ENCODE measurements at places on chromosomes 7 and 10.

- DNase-seq: no peak
These were observed 39.4 kb upstream of the AGMO start for GRCh38 chr7:15601175-15601574.

- DNase-seq: peak; percentile 37
These were observed 113.4 kb downstream of the SRI start for GRCh38 chr7:88106434-88106833.

GRCh38 chr7:48976253-48976652 lies 51.9 kb downstream of the CDC14C start:
- no peak for DNase-seq

- no peak for DNase-seq
These were observed 54.3 kb downstream of the PRKAG2 start for GRCh38 chr7:151822541-151823181.

DNA sequence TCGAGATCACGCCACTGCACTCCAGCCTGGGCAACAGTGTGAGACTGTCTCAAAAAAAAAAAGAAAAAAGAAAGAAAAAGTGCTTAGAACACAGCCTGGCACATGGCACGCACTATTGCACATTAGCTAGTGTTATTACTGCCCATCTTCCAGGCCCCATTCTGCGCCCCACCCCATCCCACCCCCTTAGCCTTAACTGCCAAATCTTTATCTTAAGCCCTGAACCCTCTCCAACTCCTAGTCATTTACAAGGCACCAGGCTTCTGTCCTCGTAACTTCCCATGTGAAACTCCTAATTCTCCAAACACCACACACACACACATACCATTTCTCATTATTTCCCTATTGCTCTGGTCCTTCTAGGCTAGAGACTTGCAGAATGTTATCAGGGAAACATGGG lies 4.8 kb downstream of the FRAT2 start:
- no peak for DNase-seq

DNA sequence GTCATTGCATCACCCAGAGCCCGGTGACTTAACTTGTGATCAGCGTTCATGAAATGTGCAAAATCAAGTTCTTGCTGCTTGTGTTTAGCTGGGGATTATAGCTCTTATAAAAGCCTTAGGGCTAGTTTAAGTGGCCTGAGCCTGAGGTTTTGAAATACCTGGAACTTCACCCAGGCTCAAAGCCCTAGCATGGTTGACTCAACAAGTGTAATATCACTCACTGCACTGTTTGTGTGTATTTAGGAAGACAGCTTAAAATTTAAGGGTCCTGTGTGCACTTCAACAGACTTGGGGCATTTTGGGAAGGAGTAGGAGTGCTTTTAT lies 489.5 kb downstream of the GATA3 start:
- no peak for DNase-seq

- no peak for DNase-seq
These were observed 351.2 kb downstream of the PTPRN2 start for GRCh38 chr7:158236400-158236799.

DNA sequence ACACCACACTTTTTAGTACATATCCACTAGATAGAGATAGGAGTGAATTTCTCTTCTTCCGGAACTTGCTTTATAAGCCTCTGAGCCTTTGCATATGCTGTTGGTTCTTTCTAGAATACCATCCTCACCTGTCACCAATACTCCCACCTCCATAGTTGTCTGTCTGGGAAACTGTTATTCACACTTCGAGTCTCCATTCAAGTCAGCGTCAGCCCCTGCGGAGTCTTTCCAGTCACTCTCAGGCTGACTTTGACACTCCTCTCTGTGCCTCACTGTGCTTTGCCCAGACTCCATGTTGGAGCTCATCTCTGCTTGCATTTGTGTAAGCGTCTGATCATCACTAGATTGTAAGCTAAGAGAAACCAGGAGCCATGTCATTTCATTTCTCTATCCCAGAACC lies 66.5 kb upstream of the NRBF2 start:
- DNase-seq: no peak

DNA sequence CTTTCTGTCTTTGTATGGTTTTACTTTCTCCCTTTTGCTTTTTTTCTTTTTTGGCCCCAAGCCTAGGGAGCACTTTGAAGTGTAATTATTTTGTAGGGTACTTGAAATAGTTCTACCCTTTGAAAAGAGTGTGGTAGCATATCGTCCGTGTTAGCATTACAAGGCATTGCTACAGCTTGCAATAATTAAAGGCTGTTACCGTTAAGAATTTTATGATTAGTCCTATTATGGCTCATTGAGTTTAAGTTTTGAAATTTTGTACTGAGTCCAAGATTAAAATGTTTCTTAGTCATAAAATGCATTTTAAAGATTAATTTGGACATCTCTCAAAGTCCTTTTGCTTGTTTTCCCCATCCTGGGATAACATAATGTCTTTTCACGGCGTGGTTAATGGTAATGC lies 490.0 kb upstream of the LRRN3 start:
- DNase-seq: no peak

DNA sequence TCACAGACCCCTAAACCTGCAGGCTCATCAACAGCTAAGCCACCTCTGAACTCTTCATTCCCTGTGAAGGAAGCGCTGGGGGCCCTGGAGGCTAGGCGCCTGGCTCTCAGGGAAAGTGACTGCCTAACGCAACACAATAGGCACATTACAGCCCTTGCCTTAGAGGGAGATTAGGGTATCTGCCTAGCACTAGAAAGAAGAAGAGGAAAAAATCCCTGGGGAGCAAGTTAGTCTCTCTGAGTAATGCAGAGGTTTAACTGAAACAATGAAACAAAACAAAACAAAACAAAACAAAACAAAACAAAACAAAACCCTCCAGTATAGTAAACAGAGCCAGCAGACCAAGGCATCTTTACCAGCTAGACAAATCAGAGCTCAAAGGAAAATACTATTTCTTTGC lies 2.6 kb downstream of the ZNF777 start:
- DNase-seq: no peak

DNA sequence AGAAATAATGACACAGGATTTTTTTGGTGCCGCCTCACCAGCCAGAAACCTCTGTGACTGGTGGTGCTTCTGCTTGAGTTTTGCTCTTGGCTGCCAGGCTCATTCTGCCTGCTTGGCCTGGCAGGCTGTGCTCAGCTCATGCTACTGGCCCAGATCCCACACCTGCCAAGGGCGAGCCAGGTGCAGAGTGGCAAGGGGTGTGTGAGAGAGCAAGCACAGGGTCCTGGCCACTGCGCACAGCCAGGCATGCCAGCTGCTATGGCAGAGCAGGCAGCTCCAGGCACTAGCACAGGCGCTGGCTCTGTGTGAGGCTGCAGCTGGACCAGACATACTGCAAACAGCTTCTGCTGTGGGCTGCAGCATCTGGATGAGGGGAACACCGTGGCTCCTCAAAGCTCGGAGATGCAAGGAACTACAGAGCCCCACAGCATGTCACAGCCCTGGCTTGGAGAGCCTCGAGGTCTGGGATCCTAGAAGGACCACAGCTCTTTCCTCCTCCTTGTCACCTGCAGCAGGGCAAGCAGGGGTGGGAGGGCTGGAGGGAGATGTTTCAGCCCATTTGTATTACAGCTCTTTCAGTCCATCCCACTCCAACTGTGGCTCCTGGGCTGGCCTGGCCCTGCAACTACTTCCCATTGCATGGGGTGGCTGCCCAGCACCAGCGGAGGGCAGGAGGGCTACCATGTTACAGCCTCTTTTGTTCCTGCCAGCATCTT lies 313.4 kb upstream of the SEMA3C start:
- DNase-seq: no peak

GRCh38 chr7:129225931-129226572 lies 1.2 kb downstream of the AHCYL2 start:
- peak; percentile 11 for DNase-seq

DNA sequence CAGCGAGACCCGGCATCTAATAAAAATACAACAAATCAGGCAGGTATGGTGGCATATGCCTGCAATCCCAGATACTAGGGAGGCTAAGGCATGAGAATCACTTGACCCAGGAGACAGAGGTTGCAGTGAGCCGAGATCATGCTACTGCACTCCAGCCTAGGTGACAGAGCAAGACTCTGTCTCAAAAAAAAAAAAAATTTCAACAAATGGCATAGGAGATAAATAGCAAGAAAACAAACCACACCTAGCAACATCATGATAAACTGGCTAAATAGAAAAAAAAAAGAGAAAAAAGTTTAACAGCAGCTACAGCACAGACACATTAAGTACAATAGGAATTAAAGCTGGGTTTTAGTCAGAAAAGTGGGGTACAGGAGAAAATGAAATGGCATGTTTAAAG lies 1034.6 kb upstream of the LRRN3 start:
- no peak for DNase-seq
